ENCODE measurements at places on chromosomes 2 and 18.

- DNase-seq, result no peak
Observed at GRCh38 chr2:69278366-69278765, 108.7 kb downstream of the GFPT1 start.

DNA sequence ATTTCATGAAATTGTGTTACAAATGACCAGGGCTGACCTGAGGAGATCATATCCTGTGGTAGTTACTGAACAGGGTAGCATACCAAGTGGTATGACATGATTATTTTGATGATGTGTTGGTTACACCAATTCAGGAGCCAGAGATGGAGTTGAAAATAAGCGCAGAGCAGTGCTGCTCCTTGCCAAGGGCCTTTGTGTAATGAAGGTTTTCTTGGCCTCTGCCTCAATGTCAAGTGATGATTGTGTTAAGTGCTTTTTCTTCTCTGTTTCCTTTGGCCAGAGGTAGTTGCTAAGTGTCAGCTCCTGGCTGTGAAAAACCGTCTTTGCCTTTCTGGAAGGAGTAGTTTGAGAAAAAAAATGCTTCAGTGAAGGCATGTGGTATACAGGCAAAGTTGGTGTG, 131.2 kb downstream of the CERS6 start:
- no peak for DNase-seq

- DNase-seq, result no peak
Observed at GRCh38 chr2:180046776-180047175, 39.7 kb upstream of the CWC22 start.

DNA sequence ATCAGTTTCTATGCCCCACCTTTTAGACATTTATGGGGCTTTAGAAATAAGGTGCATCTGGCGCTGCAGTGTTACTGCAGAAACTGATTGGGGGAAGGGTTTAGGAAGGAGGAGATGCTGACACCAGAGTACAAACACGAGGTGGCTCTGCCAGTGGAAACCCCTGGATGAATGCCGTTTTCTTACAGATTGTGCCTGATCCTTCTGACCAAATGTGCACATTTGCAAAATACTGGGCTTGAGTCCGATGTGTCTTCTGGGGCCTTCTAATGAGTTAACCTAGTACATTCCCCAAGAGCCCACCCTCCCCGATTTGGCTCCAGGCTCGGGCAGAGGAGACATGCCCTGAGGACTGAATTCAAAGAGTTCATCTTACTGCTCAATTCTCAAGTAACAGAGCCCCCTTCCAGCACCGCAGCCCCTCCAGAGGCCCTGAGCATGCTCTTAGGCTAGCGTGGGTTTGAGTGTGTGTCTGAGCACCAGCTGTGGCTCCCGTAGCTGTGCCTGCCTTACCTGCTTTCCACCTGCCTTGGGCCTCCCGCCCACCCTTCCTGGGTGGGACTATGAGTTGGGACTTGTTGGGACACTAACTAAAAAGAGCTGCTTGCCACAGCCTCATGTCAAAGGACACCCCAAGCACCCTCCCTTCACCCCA, 116.7 kb upstream of the COPS8 start:
- DNase-seq, result peak; percentile 11

- DNase-seq, result no peak
Observed at GRCh38 chr2:112141626-112142007, 3.4 kb downstream of the FBLN7 start.

GRCh38 chr2:240247241-240247867, 106.9 kb upstream of the OTOS start:
- no peak for DNase-seq

- no peak for DNase-seq
Observed at GRCh38 chr18:23927821-23928746, 86.5 kb upstream of the TTC39C start.

GRCh38 chr2:22904126-22904684, 480.8 kb upstream of the KLHL29 start:
- DNase-seq, result no peak

- DNase-seq, result no peak
Observed at GRCh38 chr2:23446916-23447315, 61.9 kb downstream of the KLHL29 start.

- DNase-seq, result no peak
Observed at GRCh38 chr2:74206180-74206688, 7.8 kb downstream of the MTHFD2 start.

- DNase-seq, result no peak
Observed at GRCh38 chr2:81835321-81836000, 1530.9 kb upstream of the LRRTM1 start.

DNA sequence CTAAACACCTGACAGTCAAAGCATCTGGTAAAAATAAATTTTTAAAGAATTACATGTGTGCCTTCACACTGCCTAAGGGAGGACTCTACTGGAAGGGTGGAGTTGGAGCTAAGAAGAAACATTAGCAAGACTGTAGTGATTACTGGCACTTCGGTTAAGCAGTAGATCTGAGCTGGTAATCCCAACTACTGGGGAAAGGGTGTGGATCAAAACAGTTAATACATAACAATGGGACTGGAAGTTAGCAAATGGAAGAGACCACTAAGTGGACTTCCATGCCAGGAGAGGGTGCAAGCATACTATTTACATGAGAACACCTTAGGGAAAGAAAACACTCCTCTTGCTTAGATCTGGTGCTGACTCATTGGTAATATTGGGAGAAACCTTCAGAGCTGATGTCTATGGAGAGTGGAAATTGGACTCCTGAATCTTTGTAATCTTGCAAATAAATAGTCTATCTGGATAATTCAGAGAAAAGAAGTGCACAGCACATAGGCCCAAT, 519.6 kb upstream of the LINC00305 start:
- no peak for DNase-seq

DNA sequence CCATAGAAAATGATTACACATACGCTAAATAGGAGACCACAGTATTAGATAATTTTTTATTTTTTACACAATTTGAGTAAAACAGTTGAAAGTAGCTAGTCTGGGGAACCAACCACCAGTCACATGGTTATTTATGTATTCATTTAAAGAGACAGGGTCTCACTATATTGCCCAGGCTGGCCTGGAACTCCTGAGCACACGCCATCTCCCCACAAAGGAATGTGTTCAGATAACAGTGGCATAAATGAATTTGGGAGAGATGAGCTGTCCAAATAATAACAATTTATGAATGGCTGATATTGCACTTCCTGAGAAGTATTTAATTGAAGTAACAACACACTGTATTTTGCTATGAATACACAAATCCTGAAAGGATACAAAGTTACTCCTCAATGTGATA, 39.7 kb downstream of the KIDINS220 start:
- DNase-seq, result no peak

GRCh38 chr2:47784352-47784851, 1.5 kb downstream of the MSH6 start:
- no peak for DNase-seq

GRCh38 chr18:59877361-59877760, 22.4 kb upstream of the PMAIP1 start:
- no peak for DNase-seq

DNA sequence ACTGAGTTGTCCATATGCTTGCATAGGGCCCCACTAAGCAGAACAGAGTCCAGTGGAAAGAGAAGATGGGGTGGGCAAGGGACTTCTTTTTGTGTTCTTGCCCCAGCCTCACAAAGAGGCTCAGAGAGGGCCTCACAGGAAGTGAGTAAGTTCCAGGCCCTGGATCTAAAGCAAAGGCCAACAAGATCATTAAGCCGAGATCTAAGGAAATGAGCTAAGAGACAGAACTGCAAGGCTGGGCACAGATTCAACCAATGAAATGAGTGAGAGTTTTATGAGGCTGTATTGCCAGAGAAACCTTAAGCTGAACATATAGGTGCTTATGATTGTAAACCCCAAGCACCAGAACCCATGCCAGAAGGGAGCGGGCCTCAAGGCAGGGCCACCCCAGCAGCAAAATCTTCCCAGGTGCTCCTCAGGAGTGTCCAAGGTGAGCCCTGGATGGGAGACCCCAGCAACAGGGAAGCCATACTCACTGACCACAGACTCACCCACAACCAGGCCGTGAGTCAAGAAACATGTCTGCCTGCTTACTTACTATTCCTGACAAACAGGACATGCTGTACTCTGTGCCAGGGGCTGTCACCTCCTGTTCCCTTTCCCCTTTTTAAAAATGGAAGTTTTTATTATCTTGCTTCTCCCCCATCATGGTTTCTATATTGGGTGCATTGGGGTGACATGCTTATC, 40.2 kb downstream of the SLC14A1 start:
- no peak for DNase-seq

Measured in right hindlimb (tissue), 1 donor.